ENCODE measurements at places on chromosomes 12 and 14. TPM values are rescaled to one million over a fixed set of nuclear protein-coding genes. Genes with fewer than 3 reads are reported as not detected.

The SERPINA10 gene
- 0.23 TPM for polyA plus RNA-seq

The KRT73 gene
- polyA plus RNA-seq, result not detected

The TSHR gene
- polyA plus RNA-seq, result 0.88 TPM

The KRT78 gene
- not detected for polyA plus RNA-seq

The TMEM119 gene
- polyA plus RNA-seq, result 15.0 TPM

The OR10A7 gene
- not detected for polyA plus RNA-seq

The ARHGAP9 gene
- 2.6 TPM for polyA plus RNA-seq

The PLA2G1B gene
- polyA plus RNA-seq, result 0.27 TPM

The PTGER2 gene
- 5.4 TPM for polyA plus RNA-seq
